ENCODE measurements at places on chromosomes 1 and 21.

DNA sequence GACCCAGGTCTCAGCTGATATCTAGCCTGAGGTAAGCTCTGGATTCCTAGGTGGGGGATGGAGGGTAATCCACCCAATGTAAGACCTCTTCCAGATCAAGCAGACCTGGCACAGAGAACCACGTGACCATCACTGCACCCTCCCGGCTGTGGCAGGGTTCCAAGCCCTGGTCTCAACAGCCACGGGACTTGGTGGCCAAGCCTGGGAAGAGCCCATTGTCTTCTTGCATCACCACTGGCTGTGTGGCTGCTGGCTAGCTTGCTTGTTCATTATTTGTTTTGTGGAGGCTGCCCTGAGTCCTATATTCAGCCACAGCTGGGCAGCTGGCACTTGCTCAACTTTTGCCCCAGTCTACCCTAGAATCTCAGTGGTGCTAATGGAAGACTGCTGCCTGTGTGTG, 24.1 kb upstream of the NFASC start:
- DNase-seq, result no peak

DNA sequence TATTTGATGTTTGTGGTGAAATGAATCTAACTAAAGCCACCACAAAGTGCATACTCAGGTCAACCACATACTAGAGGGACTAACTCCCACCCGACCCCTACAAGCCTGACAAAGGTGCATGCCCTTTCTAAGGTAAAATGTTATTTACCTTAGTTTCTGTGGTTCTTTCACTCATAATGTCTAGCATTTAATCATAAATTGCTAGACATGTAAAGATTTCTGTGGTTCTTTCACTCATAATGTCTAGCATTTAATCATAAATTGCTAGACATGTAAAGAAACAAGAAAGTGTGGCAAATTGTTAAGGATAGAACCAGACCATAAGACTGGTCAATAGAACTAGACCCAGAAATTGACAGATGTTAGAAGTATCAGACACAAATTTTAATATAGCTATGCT, 193.0 kb upstream of the PBX1 start:
- DNase-seq, result no peak

GRCh38 chr1:181664543-181664942, 181.2 kb downstream of the CACNA1E start:
- DNase-seq, result no peak

DNA sequence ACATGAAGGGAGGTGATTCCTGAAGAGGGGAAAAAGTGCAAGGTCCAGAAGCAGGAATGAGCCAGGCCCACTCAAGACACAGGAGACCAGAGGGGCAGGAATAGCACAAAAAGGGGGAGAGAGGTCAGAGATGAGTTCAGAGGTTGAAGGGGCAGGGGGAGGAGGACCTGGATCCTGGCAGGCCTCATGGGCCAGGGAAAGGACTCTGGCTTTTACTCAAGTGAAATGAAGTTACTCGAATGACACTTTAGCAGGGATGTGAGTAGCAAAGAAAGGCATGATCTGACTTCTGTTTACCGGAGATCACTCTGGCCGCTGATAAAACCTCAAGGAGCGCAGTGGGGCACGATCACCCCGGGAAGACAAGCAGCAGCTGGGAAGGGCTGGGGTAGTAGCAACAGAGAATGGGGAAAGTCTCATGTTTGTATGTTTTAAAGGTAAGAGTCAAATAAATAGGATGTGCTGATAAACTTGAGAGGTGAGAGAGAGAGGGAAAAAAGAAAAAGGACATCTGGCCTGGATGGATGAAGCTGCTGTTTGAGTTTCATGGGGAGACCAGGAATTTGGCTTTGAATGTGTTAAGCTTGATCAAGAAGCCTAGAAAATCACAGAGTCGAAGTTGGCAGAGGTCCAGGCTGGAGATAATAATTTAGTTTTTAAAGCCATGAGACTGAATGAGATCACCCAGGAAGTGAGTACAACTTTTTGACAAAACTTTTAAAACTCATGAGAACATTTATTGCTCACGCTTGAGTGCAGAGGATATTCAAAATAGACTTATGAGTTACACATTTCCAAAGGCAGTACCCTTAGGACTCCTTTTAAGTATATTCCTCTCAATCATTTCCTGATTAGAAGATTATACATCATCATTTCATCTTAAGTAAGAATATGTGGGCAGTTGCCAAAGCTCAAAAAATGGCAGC, 156.0 kb downstream of the RERE start:
- no peak for DNase-seq

DNA sequence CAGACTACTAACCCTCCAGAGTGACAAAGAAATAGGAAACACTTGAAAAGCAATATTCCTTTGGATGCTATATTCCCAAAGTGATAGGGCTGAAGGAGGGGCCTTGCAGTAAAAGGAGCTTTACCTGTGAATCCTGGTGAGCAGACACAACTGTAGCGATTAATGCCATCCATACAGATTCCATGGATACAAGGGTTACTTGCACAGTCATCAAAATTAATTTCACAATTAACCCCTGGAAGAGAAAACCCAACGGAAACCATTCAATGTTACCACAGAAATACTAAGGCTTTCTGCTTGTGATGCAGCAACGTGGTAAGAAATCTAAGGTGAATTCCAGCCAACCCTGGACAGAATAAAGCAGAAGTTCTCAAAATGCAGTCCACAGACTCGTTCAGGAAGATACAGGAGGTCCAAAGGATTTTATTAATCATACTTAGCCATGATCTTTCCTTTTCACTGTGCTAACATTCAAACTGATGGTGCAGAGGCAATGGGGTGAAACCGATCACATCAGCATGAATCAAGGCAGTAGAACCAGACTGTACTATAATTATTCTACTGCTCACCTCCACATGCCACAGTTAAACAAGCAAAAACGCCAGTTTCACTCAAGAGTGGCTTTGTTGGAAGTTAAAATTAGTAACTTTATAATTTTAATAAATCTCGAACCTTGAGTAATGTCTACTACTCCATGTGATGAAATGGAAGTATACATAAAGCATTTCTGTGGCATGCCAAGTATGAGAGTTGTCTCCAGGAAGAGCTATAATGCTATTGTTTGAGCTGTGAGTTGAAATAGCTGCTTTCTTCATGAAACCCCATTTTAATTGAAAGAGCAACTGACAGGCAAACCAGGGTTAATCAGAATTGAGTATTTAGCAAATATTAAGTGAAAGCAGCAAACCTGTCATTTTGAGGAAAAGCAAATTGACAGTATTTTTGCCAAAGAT, 63.2 kb upstream of the ADAM30 start:
- no peak for DNase-seq

GRCh38 chr1:110477445-110477957, 26.6 kb downstream of the PROK1 start:
- peak; percentile 21 for DNase-seq

- no peak for DNase-seq
Measured at GRCh38 chr1:63612564-63612963, 19.4 kb downstream of the PGM1 start.

- DNase-seq, result no peak
Measured at GRCh38 chr1:94332516-94332915, 85.7 kb upstream of the ABCD3 start.

DNA sequence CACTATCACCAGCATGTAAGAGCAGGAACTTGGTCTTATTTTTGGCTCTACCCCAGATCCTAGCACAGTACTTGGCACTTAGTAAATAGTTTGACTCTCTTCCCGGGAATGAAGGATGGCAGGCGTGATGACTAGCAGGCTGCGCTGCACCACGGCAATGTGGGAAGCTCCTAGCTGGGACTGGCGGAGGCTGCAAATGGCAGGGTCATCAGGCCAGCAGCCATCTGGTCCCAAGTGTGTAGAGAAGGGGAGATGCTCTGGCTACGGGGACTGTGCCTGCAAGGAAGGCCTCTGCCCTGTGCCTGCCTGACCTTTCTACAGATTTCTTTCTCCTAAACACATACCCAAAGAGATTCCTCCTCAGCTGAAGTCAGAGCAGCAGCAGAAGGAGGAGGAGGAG, 95.0 kb downstream of the KCND3 start:
- DNase-seq, result no peak

- DNase-seq, result no peak
Measured at GRCh38 chr1:102099916-102100315, 103.2 kb upstream of the OLFM3 start.

GRCh38 chr1:87953732-87954344, 625.2 kb downstream of the LMO4 start:
- peak; percentile 64 for DNase-seq

- DNase-seq, result no peak
Measured at GRCh38 chr1:178311164-178311563, 185.6 kb downstream of the CLEC20A start.

- DNase-seq, result no peak
Measured at GRCh38 chr1:207811319-207811718, 59.5 kb downstream of the CD46 start.

- peak; percentile 32 for DNase-seq
Measured at GRCh38 chr1:205739348-205740160, 10.4 kb downstream of the NUCKS1 start.

DNA sequence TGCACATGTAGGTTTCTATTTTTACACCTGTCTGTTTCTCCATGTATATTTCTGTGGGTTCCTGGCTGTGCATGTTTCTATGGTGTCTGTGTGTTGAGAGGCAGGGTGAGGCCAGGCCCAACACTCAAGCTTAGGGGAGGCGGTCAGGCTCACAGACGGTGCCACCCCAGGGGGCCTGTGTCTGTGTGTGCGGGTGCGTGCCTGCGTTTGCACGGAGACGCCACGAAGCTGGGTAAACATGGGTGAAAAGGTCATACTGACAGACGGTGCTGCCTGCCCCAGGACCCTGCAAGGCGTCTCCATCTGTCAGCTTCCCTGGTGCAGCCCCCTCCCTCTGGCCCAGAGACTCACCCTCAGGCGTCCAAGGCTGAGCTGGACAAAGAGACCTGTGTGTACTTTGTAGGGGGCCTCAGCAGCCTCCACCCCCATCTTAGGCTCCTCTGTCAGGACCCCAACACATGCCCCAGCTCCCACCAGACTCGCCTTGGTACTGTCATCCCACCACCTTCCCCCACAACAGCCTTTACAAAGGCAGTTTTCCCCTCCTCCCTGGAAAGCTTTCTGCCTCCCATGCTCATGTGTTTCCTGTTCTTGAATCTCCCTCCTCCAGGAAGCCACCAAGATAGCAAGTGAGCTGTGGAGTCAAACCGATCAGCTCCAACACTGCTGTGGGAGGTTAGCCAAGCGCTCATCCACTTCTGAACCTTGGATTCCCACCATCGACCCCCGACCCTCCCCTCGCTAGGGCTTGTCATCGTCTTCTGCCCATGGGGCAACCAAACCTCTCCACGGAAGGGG, 34.1 kb downstream of the PTPRF start:
- no peak for DNase-seq

DNA sequence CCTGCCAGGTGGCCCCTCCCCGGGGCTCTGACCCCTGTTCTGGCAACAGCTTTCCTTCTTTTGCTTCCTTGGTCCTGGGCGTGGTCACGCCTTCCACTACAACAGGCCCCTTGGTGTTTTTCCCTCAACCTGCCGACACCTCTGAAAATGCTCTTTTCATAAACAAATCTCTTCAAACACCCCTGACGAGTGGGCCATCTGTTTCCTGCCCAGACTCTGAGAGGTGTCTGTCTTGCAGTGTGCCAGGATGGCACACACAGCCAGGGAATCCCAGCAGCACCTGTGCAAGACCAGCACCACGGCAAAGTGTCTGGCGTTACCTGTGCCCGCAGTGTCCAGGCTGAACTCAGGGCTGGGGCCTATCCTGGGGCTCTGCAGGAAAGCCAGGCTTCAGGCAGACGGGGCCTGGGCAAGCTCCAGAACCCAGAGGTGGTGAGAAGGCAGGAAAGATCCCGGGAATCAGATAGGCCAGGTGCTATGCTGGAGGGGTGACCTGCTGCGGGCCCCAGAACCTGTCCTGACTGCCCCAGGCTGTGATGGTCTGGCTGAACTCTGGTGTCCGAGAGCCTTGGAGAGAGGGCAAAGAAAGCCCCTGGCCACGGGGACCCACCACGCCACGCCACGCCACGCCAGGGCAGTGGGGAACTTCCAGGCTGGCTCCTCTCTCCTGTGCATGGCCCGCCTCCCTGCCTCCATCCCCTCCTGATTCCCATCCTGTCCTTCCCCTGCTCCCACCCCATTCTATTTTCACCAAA, 88.9 kb downstream of the SIK1 start:
- DNase-seq, result no peak

DNA sequence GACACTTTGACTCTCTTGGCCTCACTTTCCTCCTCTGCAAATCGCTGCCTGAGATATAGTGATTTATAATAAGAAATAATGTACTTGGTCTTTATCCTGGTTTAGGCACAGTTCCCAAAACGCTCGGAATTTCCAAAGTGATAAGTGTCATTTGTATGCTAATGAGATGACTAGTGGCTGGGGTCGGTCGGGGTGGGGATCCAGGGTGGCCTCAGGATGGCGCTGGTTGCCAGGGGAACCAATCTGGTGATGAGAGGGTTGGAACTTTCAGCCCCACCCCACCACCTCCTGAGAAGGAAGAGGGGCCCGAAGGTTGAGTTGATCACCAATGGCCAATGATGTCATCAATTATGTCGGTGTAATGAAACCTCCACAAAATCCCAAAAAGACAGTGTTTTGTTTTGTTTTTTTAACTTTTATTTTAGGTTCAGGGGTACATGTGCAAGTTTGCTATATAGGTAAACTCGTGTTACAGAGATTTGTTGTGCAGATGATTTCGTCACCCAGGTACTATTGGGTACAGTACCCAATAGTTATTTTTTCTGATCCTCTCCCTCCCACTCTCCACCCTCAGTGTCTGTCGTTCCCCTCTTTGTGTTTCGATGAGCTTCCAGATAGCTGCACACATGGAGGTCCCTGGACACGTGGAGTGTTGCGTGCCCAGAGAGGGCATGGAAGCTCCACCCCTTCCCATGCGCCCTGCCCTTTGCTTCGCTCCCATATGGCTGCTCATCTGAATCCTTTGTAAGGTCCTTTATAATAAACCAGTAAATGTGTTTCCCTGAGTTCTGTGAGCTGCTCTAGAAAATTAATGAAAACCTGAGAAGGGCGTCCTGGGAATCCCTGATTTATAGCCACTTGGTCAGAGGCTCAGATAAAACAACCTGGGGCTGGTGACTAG, 97.2 kb downstream of the KCNN3 start:
- DNase-seq, result no peak

DNA sequence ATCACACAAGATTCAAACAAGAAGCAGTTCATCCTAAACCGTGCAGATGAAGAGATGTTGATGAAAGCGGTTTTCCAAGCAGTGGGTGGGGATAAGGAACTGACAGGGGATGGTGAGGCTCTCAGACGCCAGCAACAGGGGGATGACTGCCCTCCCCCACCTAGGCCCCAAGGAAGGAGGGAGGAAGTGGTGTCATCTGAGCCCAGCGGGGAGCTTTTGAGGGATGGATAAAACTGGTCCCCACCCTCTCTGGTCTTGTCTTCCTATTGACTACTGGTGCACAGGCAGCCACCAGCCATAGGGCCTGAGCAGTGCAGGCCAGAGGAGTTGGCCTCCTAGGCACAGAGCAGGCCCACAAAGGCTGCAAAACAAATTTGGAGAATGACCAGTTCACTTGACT, 175.5 kb downstream of the HUNK start:
- DNase-seq, result peak; percentile 69

GRCh38 chr1:154263465-154264332, 8.7 kb upstream of the HAX1 start:
- DNase-seq, result no peak

Measured in NB4 (cell line).